Stomach (tissue), 19 donors: ENCODE measurements at places on chromosomes 2 and 18. TPM values are rescaled to one million over a fixed set of nuclear protein-coding genes. Genes with fewer than 3 reads are reported as not detected.

DNA sequence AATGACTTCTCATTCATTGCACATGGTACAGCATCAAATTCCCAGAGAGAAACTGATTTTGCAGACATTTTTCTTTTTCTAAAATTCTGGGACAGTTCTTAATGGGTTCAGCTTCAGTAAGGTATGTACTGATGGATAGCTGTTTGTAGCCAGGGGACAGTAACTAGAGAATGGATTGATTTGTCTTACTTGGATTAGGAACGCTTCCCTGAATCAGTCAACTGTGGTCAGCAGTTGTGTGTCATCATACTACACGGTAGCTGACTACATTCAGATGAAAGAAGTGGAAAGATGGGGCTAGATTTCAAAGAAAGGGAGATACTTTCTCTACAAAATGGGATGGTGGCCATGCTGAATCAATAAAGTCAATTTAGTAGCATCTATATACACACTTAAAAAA lies 431.4 kb downstream of the GRB14 start:
- H3K27ac ChIP-seq = no peak overlapping the region
- no peak for DNase-seq
- H3K27me3 ChIP-seq = no peaks in the 10 kb centered on the region
- no peaks in the 10 kb centered on the region for H3K4me1 ChIP-seq
- no peak overlapping the region for H3K4me3 ChIP-seq

DNA sequence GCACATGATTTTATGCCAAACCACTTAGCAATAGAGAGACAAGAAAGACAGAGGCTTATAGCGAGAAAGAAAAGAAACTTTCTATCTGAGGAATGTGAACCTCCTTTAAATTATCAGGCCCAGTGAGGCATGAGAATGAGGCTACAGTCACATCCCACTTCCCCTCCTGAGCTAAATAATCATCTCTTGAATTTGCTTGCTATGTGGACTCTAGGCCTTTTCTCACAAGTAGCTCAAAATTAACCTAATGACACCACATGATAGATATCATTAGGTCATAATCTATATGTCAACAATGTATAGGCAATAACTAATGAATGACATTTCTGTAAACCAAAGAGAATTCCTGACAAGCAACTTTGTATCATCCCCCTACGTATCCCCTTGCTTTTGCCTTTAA lies 301.5 kb upstream of the MGAT5 start:
- no peaks in the 10 kb centered on the region for H3K4me1 ChIP-seq
- H3K27me3 ChIP-seq = no peaks in the 10 kb centered on the region
- DNase-seq = no peak
- no peak overlapping the region for H3K27ac ChIP-seq
- no peak overlapping the region for H3K4me3 ChIP-seq

GRCh38 chr2:204576362-204576979 lies 31.2 kb downstream of the PARD3B start:
- no peaks in the 10 kb centered on the region for H3K36me3 ChIP-seq
- DNase-seq = no peak
- no peak overlapping the region for H3K27ac ChIP-seq
- H3K27me3 ChIP-seq = no peaks in the 10 kb centered on the region

GRCh38 chr2:162004031-162004430 lies 70.0 kb downstream of the DPP4 start:
- H3K27ac ChIP-seq = no peak overlapping the region
- no peak overlapping the region for H3K4me3 ChIP-seq
- no peak for DNase-seq
- H3K36me3 ChIP-seq = no peaks in the 10 kb centered on the region
- no peaks in the 10 kb centered on the region for H3K27me3 ChIP-seq
- H3K4me1 ChIP-seq = no peaks in the 10 kb centered on the region

DNA sequence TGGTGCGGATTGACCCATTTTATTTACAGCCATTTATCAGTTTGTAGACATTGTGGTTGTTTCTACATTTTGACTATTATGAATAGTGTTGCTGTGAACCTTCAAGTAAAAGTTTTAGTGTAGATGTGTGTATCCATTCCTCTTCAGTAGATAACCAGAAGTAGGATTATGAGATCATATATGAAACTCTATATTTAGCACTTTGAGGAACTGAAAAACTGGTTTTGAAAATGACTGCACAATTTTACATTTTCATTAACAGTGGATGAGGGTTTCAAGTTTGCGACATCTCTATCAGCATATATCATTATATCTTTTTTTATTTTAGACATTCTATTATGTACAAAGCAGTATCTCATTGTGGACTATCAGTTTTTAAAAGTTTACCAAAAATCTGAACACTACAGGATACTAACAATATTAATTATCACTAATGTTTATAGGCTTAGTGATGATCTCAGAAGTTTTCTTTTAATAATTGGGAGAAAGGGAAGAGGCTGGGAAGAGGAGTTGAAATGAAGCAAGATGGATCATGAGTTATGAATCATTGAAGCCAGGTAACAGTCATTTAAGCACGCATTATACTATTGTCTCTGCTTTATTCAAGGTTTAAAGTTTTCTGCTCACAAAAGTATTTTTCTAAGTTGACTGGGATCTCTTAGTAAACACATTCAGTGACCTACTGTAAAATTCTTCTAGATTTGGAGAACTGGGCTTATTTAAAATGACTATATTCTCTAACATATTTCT lies 329.0 kb upstream of the LRATD1 start:
- no peak overlapping the region for H3K27ac ChIP-seq
- H3K4me1 ChIP-seq = no peaks in the 10 kb centered on the region
- H3K27me3 ChIP-seq = no peaks in the 10 kb centered on the region
- no peak overlapping the region for H3K4me3 ChIP-seq
- H3K36me3 ChIP-seq = no peaks in the 10 kb centered on the region

DNA sequence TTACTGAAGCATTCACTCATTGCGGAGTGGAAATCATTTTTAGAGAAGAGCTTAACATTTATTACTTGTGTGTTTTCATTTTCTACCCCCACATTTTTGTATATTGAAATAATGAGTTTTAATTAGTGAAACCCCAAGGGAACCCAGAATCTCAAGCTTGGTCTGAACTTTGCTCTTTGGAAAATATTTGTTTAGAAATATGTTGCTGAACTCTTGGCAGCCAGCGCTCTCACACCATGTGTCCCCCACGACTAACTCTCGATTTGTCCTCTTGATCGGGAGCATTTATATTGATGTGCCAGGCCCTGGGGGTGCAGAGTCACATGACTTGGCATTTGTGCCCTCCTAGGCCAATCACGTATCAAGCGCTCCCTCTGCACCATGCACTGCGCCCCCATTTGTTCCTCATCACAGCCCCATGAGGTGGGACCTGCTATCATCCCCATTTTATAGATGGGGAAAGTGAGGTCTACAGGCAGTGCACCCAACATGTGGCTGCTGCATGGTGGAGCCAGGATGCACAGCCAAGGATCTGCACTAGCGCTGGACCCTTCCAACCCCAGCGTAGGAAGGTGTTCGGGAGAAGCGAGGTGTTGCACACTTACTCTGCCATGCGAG lies 149.7 kb downstream of the NCK2 start:
- no peak overlapping the region for H3K27ac ChIP-seq
- H3K4me1 ChIP-seq = no peaks in the 10 kb centered on the region
- peaks cover 30% of the 10 kb centered on the region for H3K36me3 ChIP-seq
- no peak overlapping the region for H3K4me3 ChIP-seq

DNA sequence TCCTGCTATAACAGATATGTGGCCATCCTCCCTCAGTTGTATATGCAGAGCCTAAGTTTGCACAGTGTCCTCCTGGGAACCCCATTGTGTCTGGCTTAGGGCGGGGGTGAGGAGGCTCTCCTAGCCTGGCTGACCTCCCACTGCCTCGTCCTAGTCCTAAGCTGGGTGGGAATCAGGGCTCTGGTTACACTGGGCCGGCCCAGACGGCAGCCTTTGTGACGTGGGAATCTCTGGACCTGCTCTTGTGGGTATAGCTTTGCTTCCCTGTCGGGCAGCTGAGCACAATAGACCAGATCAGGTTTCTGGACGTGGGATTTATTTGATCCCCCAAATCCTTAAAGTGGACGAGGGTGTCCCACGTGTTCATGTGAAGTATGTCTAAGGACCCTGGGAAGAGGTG lies 2.9 kb downstream of the ACKR3 start:
- H3K4me3 ChIP-seq = peak overlapping the region; percentile 56
- H3K36me3 ChIP-seq = no peaks in the 10 kb centered on the region
- peak; percentile 44 for DNase-seq
- no peak overlapping the region for H3K27ac ChIP-seq
- H3K27me3 ChIP-seq = peaks cover 5% of the 10 kb centered on the region

GRCh38 chr2:150156415-150156814 lies 331.1 kb downstream of the RND3 start:
- H3K27me3 ChIP-seq = no peaks in the 10 kb centered on the region
- H3K36me3 ChIP-seq = no peaks in the 10 kb centered on the region
- no peak overlapping the region for H3K4me3 ChIP-seq
- DNase-seq = no peak
- no peak overlapping the region for H3K27ac ChIP-seq

GRCh38 chr2:22970284-22970975 lies 414.5 kb upstream of the KLHL29 start:
- no peak overlapping the region for H3K27ac ChIP-seq
- no peaks in the 10 kb centered on the region for H3K27me3 ChIP-seq
- no peaks in the 10 kb centered on the region for H3K36me3 ChIP-seq
- no peak overlapping the region for H3K4me3 ChIP-seq

DNA sequence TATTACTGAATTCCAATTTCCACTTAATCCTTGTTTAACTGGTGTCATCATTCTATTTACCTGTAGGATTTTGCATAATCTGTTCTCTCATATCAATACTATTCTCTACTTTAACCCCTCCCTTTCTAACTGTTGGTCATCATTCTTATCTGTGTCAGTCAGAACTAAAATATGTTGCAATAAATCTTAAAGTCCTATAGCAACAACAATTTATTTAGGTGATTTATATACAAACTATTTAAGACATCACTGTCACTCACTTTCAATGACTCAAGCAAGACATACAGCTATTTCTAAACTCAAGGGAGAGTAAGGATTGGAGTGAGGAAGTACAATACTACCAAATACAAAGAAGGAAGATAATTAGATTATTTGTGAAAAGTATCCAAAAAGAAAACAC lies 740.4 kb downstream of the DSC3 start:
- H3K4me1 ChIP-seq = no peaks in the 10 kb centered on the region
- no peaks in the 10 kb centered on the region for H3K27me3 ChIP-seq
- no peaks in the 10 kb centered on the region for H3K36me3 ChIP-seq
- H3K27ac ChIP-seq = no peak overlapping the region

DNA sequence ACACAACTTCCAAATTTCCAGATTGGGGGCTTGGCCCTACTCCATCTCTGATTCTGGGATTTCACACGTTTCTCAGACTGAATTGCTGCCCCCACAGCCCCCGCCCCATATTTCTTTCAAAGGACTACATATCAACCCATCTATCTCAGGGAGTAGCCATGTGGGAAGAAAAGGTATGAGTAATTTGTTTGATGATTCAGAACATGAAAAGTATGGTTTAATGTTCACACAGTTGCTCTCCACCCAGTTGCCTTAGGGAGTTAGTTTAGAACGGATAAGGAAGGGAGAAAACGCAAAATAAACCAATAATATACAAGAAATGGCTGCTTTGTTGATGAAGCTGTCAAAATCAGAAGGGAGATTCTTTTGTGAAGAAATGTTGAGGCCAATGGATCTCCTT lies 145.1 kb downstream of the PIEZO2 start:
- H3K27me3 ChIP-seq = no peaks in the 10 kb centered on the region
- H3K27ac ChIP-seq = peak overlapping the region; percentile 60
- H3K4me3 ChIP-seq = no peak overlapping the region
- DNase-seq = peak; percentile 12
- H3K36me3 ChIP-seq = no peaks in the 10 kb centered on the region

DNA sequence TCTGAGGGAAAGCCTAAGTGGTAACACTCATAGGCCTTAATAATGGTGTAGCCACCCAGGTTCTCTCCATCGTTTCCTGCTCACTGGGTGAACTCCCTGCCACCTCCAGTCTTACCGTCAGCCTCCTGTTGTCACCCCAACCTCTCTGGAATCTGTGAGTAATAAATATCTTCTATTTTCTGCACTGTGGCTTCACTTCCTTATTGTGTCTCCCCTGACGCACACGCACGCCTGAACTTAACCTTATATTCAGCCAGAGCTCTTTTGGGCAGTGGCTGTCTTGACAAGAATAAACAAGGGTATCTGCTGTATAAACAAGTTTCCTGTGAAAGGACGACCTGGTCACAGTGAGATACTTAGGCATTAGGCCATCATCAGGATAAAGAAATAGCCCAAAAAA lies 467.2 kb downstream of the SPAG16 start:
- H3K36me3 ChIP-seq = no peaks in the 10 kb centered on the region
- H3K4me3 ChIP-seq = no peak overlapping the region
- H3K4me1 ChIP-seq = no peaks in the 10 kb centered on the region
- no peak for DNase-seq
- no peak overlapping the region for H3K27ac ChIP-seq

- no peaks in the 10 kb centered on the region for H3K36me3 ChIP-seq
- no peaks in the 10 kb centered on the region for H3K4me1 ChIP-seq
- no peak for DNase-seq
These were observed 1673.5 kb upstream of the CELF4 start for GRCh38 chr18:39238981-39239660.

- no peak for DNase-seq
- no peaks in the 10 kb centered on the region for H3K4me1 ChIP-seq
- H3K36me3 ChIP-seq = no peaks in the 10 kb centered on the region
- H3K27me3 ChIP-seq = peaks cover 11% of the 10 kb centered on the region
These were observed 40.2 kb downstream of the ALK start for GRCh38 chr2:29881089-29881730.

DNA sequence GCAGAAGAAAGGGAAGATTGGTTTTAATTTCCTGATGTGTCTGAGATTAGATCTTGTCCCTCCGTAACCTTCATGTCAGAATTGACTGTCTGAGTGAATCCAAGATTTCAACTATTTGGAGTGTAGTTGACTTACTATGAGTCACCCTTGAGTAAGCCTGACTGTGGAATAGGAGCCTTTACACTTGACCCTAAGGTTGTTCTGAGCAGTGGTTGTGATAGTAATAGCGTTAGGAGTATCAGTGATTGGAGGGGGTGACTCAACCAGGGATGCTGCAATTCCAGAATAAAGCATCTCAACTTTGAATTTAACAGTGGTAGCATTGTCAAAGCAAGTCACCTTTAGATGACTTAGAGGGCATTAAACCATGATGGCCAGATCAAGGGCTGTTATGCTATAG lies 979.5 kb upstream of the FAM98A start:
- no peaks in the 10 kb centered on the region for H3K4me1 ChIP-seq
- no peak overlapping the region for H3K27ac ChIP-seq
- no peaks in the 10 kb centered on the region for H3K27me3 ChIP-seq
- no peak overlapping the region for H3K4me3 ChIP-seq

GRCh38 chr2:134202371-134202770 lies 51.5 kb upstream of the MGAT5 start:
- peaks cover 16% of the 10 kb centered on the region for H3K4me1 ChIP-seq
- no peak overlapping the region for H3K4me3 ChIP-seq
- no peaks in the 10 kb centered on the region for H3K27me3 ChIP-seq

- DNase-seq = no peak
- peaks cover 11% of the 10 kb centered on the region for H3K4me1 ChIP-seq
- no peak overlapping the region for H3K4me3 ChIP-seq
- no peaks in the 10 kb centered on the region for H3K27me3 ChIP-seq
These were observed 44.7 kb upstream of the DNAH7 start for GRCh38 chr2:196113061-196113974.

The FAM117B gene
- total RNA-seq = 17.5 TPM

The FBLN7 gene
- total RNA-seq = 2.2 TPM

The CDH19 gene
- total RNA-seq = 25.4 TPM

The HDLBP gene
- total RNA-seq = 530 TPM

The AP1S3 gene
- not detected for total RNA-seq

The CCDC74A gene
- total RNA-seq = 1.3 TPM

The EMILIN1 gene
- total RNA-seq = 17.5 TPM
